ENCODE measurements at places on chromosomes 1 and 21.

GRCh38 chr1:93322349-93322748 lies 23.4 kb upstream of the DR1 start:
- DNase-seq = no peak

DNA sequence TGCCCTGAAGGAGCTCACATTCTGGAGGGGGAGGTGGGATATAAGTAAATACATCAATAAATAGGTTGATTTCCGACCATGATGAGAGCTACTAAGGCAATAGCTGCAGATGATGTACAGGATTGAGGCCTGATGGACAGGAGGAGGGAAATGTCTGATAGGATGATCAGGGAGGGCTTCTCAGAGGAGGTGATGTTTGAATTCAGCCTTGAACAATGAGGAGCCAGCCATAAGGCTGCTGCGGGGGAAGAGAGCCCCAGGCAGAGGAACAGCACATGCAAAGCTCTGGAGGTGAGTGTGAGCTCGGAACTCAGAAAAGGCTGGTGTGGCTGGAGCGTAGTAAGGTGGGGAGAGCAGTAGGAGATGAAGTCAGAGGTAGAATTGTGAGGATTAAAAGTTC lies 411.7 kb downstream of the PTPRU start:
- DNase-seq = no peak

DNA sequence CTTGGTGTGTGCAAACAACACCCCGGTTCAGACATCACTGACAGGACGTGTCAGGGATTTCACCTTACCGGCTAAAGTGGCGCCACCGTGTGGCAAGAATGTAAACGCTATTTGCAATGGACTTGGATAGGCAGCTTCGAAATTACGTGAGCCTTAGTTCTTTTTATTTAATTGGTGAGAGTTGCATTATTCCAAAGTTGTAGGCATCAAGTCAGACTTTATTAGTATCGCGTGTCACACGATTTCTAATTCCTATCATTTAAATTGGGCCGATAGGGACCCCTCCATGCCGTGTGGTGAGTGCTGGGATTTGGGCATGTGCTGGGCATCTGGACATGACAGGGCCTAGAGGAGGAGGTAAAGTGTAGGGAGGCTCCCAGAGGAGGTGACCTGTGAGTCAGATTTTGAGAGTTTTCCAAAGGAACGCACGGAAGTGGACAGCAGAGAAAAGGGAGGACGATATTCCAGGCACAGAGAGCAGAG lies 14.5 kb upstream of the CPT2 start:
- peak; percentile 76 for DNase-seq

GRCh38 chr1:27622828-27623227 lies 12.2 kb downstream of the FGR start:
- DNase-seq = no peak

- DNase-seq = no peak
Measured at GRCh38 chr1:206589206-206589605, 23.1 kb downstream of the EIF2D start.

DNA sequence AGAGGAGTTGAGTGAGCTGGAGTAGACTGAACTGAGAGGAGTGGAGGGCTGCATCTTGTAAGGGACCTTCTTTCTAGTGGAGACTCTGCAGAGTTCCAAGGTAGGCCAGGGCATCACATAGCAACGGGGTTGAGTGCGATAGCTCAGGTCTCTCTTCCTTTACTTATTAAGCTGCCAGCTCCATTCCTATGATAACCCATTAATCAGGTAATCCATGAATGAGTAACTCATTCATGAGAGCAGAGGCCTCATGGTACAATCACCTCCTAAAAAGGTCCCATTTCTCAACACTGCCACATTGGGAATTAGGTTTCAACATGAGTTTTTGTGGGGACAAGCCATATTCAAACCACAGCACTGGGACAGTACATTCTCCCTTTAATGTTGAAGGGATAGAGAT lies 21.3 kb downstream of the VN1R5 start:
- DNase-seq = no peak

DNA sequence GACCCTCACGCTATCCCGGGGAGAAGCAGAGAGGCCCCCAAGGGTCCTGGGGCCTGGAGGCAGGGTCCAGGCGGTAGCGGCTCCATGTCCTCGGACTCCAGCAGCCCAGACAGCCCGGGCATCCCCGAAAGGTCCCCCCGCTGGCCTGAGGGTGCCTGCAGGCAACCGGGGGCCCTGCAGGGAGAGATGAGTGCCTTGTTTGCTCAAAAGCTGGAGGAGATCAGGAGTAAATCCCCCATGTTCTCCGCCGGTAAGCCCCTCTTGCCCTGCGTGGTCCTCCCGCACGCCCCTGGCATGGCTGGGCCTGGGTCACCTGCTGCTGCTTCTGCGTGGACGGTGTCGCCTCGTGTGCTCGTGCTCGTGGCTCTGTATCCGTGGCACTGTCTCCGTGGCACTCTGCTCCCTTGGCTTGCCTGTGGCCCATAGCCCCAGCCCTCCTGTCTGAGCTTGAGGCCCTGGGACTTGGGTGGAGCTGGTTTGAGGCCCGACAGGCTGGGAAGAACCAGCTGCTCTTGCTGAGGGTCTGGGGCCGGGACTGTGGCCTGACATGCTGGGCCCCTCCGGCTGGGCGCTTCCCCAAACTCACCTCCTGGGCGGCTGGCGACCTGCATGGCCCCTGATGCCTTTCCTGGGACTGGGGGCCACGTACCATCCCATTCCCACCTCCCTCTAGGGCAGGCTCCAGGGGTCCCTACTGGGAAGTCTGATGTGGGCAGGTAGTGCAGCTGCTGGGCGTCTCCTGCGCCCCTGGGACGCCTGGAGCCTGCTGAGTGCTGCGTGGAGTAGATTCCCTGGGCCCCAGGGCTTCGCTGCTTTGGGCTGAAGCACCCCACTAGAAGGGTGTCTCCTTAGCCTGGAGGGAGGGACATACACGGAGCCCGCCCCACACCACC lies 23.5 kb downstream of the PANK4 start:
- DNase-seq = no peak

DNA sequence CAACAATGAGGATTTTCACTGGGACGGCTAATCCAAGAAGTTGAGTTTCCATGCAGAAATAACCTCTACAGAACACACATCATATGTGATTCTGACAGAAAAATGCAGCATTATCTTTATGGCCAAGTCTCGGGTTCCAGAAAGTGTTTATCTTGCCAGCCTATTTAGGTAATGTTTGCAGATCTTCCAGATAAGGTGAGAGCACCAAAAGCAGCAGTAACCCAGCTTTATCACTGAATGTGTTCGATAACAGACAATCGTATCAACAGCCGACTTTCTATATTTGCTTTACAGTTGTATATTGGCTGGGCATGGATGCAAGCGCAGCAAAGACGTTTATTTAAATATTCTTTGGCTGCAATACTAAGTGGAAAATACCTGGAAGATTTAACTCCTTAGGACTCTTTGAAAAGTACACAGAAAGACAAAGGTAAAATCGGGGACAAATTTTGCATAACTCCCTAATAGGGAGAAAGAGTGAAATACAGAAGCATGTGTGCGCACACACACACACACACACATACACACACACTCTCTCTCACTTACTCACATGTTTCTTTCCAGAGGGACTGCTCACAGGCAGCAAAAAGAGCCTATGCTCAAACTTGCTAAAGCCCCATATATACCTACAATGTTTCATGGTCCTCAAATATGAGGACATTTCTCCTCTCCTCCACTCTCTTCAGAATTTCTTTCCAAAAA lies 3.0 kb upstream of the CTSK start:
- DNase-seq = no peak

DNA sequence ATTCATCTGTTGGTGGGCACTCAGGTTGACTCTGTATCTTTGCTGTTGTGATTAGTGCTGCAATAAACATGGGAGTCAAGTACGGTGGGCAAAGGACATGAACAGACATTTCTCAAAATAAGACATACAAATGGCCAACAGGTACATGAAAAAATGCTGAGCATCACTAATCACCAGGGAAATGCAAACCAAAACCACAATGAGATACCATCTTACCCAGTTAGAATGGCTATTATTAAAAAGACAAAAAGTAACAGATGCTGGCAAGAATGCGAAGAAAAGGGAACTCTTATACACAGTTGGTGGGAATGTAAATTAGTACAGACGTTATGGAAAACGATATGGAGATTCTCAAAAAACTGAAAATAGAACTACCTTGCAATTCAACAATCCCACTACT lies 98.9 kb downstream of the TMEM53 start:
- DNase-seq = no peak

GRCh38 chr21:26847002-26847401 lies 1.8 kb upstream of the ADAMTS1 start:
- DNase-seq = no peak

- peak; percentile 62 for DNase-seq
Measured at GRCh38 chr21:37878946-37879660, 37.2 kb downstream of the KCNJ6 start.

DNA sequence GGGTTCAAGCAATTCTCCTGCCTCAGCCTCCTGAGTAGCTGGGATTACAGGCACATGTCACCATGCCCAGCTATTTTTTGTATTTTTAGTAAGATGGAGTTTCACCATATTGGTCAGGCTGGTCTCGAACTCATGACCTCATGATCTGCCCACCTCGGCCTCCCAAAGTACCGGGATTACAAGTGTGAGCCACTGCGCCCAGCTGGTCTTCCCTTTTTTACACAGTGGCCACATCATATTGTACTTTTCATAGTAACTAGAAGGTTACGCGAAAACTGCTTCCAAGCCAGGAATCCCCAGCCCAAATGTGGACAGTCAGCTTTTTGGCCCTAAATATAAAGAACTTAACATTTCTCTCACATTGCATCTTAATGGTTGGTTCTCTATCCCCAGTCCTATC lies 4.2 kb downstream of the VASH2 start:
- DNase-seq = no peak

DNA sequence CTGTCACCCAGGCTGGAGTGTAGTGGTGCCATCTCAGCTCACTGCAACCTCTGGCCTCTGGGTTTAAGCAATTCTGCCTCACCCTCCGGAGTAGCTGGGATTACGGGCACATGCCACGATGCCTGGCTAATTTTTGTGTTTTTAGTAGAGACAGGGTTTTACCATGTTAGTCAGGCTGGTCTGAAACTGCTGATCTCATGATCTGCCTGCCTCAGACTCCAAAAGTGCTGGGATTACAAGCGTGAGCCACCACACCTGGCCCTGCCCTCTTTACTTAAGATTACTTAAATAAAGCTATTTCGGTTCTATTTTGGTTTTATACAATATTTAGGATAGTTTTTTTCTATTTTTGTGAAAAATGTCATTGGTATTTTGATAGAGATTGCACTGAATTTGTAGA lies 15.3 kb upstream of the KCTD3 start:
- no peak for DNase-seq

DNA sequence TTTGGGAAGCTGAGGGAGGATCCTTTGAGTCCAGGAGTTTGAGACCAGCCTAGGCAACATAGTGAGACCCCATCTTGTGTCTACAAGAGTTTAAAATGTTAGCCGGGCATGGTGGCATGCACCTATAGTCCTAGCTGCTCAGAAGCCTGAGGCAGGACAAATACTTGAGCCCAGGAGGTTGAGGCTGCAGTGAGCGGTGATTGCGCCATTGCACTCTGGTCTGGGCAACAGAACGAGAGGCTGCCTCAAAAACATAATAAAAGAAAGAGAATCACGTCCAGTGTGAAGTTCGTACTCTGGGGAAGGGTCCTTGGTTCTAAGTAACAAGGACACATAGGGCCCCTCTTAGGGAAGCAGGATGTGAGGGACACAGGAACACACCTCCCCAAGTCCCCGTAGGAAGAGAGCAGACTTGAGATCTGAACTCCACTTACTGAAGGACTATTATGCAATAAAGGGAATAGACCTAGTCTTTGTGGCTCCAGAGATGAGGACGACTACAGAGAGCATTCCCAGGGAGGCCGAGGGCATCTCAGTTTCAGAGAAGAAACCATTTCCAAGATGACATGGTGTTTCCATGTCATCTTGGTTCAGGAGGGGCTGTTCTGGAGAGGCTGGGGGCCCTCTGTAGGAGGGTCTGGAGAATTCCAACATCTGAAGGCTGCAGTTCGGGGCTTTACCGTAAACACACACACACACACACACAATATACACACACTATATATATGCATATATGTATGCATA lies 10.8 kb upstream of the ENO1 start:
- DNase-seq = peak; percentile 44

DNA sequence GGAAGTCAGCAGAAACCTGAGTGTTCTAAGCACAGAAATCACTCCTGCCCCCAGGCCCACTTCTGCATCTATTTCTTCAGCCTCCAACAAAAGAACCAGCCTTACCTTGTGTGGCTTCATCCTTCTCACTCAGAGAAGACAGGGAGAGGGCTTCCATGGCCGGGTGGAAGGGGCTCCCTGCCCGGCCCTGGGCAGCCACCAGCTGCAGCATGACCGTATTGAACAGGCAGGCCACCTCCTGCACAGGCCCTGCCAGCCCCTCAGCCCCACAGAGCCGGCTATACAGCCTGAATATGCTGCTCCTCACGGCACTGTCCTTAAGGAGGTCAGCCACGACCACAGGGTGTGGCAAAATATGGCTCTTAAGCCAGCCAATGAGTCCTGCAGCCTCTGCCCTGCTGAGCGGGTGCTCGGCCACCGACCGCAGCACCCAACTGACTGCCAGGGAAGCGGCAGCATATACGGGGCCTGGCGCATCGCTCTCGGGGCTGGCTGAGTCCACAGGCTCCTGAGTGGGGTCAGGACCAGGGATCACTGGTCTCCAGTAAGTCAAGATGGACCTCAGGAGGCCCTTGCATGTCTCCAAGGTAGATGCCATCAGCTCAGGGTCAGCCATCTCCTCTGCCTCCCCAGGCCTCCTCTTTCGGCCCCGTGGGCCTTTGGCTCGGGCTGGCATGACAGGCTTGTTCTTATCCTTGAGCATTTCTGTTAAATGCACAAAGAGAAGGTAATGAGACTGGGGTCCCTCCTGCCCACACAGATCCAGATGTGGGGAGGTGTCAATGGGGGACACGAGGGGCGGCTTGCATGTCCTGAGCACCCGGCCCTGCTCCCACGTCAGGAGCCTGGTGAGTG lies 17.9 kb downstream of the MRAP start:
- no peak for DNase-seq

DNA sequence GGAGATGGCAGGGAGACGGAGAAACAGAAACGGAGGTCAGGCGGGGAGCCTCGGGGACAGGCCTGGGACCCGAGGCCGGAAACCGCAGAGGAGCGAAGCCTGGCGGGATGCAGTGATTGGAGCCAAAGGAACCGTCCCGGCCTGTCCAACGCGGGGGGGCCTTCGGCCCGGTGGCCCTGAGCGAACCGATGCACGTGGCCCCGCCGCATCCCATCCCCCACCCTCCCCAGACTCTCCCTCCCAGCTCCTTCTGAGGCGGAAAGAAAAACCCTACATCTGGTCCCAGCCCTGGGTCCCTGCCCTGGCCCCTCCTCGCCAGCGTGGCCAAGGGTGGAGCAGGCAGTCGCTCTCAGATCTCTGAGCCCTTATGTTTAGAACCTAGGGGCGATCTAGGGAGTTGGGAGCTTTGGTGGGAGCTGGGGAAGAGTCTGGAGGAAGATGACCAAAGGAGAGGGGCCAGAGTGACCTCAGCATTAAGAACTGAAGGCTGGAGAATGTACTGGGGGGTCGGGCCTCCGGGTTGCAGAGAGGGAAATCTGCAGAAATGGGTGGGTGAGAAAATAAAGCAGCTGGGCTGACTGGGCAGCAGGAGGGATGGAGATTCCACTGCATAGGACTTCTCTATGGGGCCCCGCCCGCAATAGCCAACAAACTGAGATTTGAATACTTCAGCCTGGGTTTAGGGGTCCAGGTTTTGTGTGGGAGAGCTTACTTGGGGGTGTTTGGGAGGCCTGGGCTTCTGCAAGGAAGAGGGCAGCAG lies 1.5 kb upstream of the CRABP2 start:
- no peak for DNase-seq

- DNase-seq = no peak
Measured at GRCh38 chr1:200128944-200129879, 101.7 kb downstream of the NR5A2 start.

All from A549 (cell line).